Stimulated activated naive CD8-positive, alpha-beta T cell treated with anti-CD3 and anti-CD28 coated beads, Interleukin-15, Interleukin-2, amounts not matched to agents 100 U/mL and 50 U/mL, for 24 hours (primary cell): ENCODE measurements at places on chromosomes 7 and 10.

DNA sequence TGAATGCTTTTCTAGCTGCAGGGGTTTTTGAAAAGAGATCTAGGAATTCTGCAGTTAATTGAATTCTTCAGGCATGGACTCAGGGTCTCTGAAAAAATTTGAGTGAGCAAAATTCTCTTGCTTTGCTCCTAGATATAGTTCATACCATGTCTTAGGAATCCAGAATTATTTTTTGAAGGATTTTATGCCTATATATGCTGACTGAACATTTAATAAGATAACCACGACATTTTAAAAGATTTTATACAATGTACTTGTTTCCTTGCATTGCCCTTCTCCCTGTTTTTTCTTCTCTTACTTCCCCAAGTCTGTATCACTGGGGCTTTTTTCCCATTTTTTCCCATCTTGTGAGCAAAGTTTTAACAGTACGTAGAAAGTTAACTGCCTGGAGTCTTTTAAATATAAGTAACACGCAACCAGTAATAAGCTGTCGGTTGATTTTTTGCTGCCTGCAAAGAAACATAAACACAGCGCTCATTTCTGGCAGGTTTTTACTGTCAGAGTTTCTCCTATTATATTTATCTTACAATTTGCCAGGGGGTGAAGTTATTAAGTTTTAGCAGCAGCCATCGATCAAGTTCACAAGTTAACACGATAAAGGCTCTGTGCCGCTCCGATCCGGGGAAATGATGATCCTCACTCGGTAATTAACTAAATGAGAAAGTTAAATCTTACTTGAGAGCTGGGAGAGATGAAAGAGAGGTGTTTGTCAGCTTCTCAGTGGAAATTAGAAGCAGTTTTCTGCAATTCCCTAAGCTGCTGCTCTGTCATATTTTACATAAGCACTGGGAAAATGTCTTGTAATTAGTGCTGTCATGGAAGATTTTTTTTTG, 81.0 kb downstream of the POLL start:
- DNase-seq: no peak

GRCh38 chr10:83153714-83154113, 985.6 kb upstream of the GHITM start:
- DNase-seq: no peak

DNA sequence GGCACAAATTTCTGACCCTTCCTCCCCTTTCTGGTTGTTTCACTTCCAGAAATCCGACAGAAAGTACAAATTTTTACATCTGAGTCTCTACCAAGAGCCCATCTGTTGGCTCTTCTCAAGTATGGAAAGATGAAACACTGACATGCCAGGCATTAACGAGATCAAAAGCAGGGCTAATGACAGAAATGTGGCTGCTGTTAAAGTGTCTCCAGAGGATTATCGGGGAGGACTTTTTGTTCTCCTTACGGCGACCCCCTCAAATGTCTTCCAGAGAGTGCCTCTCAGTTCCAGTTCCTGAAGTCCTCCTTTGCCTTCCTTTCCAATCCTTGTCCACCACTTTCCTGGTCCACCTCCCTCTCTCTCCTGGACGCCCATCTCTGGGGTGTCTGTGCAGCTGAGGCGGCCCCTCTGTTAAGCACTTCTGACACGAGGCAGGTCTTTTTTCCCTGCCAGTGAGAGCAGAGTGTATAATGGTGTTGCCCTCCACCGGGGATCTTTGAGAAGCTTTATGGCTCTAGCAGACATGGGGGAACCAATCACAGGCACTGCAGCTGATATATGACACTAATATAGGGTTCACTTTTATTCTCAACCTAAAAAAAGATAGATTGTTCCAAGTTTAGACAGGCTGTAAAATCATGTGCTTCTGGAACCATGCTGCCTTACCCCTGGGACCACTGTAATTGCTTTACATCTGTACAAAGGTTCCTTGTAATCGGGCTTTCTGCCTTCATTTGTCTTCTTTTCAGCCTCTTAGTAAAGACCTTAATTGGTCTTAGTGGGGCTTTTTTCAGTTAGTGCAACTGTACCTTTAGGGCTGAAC, 757.1 kb downstream of the AUTS2 start:
- DNase-seq: no peak

GRCh38 chr10:33422471-33423153, 88.1 kb upstream of the NRP1 start:
- no peak for DNase-seq

- peak; percentile 20 for DNase-seq
Observed at GRCh38 chr10:49310460-49310859, 11.5 kb downstream of the C10orf71 start.
